ENCODE measurements at places on chromosomes 16 and 17. TPM values are rescaled to one million over a fixed set of nuclear protein-coding genes. Genes with fewer than 3 reads are reported as not detected.
A peak's percentile ranks its signal among the peaks of the same experiment; 100 is the strongest.

TMC7 gene
- total RNA-seq: 3.3 TPM

GINS2 gene
- 1.1 TPM for total RNA-seq

GRCh38 chr16:24553983-24554382 is 14.6 kb downstream of the RBBP6 start:
- no peak for DNase-seq
- H3K36me3 ChIP-seq: peaks cover 68% of the 10 kb centered on the region
- H3K27ac ChIP-seq: no peak overlapping the region

DNA sequence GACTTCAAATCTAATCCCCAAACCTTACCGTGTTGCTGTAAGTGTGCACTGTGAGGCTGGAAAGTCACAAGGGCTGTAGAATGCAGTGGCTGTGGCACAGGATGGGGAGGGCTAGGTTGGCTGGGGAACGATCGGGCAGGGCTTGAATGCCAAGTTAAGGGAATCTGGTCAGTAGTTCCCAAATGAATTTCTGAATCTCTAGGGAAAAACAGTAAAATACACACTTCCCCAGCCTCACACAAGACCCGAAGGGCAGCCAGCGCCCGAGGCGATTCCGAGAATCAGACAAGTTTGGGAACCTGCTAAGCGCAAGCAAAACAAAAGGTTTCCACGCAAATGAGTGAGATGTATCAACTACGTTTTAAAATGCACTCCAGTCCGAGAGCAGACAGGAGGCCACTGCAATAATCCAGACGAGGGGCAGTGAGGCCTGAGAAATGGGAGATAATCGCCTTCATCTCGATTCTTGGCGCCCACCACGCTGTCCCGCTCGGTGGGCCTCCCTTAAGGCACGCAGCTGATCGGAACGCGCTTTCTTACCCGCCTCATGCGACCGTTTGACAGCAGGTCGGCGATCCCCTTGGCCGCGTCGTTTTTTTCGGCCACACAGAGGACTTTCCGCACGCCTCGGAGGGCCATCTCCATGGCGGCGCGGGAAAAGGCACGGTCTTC is 599 bp downstream of the TOP3A start:
- H3K4me1 ChIP-seq: peaks cover 54% of the 10 kb centered on the region
- peak overlapping the region; percentile 96 for H3K4me3 ChIP-seq
- no peaks in the 10 kb centered on the region for H3K27me3 ChIP-seq
- no peak for DNase-seq
- H3K36me3 ChIP-seq: peaks cover 48% of the 10 kb centered on the region

GRCh38 chr17:72336026-72336803 is 215.4 kb downstream of the SOX9 start:
- peaks cover 9% of the 10 kb centered on the region for H3K27me3 ChIP-seq
- no peaks in the 10 kb centered on the region for H3K36me3 ChIP-seq
- peaks cover 13% of the 10 kb centered on the region for H3K4me1 ChIP-seq

GRCh38 chr17:80115159-80115558 is 13.8 kb downstream of the GAA start:
- no peak overlapping the region for H3K4me3 ChIP-seq
- no peak for DNase-seq

DNA sequence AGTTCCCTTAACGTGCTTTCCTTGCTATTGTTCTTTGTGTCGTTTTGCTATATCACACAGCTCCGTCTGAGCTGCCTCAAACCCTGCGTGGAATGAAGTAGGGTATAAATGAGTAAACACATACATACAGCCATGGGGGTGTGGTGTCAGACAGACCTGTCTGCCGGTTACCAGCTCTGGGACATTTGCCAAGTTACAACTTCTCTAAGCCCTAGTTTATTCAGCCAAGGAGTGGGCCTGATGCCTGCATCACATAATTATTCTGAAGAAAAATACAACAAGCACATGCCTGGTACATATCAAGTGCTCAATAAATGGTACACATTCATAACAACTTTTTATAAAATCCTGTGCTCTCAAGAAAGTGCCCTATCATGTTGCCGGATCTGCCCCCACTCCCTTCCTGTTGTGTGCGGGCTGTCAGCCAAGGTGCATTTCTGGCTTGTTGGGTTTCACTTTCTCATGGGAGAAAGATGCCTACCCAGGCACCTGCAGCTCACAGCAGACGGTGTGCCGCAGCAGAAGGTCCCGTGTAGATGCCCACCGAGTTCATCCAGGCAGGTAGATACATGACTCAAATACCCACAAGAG is 30.5 kb downstream of the SMPD3 start:
- DNase-seq: peak; percentile 78
- no peak overlapping the region for H3K4me3 ChIP-seq
- H3K4me1 ChIP-seq: peaks cover 42% of the 10 kb centered on the region
- H3K27me3 ChIP-seq: no peaks in the 10 kb centered on the region

DNA sequence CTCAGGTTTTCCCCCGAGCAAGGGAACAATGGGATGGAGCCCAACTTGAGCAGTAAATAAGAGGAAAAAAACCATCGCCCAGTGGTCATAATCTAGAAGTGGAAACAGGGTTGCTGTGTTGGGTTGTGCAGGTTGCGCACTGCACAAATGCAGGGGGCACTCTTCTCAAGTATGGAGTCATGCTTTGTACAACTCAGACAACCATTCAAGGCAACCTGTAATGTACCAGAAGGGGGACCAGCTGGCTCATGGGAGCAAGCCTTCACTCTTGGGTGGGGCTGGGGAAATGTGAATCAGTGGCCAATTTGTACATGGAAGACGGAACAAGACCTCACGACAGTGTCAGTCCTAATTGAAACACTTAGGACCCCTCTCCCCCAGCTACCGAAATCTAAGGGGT is 23.9 kb upstream of the LITAF start:
- no peak for DNase-seq
- no peak overlapping the region for H3K27ac ChIP-seq
- peaks cover 56% of the 10 kb centered on the region for H3K4me1 ChIP-seq
- no peaks in the 10 kb centered on the region for H3K27me3 ChIP-seq
- H3K4me3 ChIP-seq: no peak overlapping the region

DNA sequence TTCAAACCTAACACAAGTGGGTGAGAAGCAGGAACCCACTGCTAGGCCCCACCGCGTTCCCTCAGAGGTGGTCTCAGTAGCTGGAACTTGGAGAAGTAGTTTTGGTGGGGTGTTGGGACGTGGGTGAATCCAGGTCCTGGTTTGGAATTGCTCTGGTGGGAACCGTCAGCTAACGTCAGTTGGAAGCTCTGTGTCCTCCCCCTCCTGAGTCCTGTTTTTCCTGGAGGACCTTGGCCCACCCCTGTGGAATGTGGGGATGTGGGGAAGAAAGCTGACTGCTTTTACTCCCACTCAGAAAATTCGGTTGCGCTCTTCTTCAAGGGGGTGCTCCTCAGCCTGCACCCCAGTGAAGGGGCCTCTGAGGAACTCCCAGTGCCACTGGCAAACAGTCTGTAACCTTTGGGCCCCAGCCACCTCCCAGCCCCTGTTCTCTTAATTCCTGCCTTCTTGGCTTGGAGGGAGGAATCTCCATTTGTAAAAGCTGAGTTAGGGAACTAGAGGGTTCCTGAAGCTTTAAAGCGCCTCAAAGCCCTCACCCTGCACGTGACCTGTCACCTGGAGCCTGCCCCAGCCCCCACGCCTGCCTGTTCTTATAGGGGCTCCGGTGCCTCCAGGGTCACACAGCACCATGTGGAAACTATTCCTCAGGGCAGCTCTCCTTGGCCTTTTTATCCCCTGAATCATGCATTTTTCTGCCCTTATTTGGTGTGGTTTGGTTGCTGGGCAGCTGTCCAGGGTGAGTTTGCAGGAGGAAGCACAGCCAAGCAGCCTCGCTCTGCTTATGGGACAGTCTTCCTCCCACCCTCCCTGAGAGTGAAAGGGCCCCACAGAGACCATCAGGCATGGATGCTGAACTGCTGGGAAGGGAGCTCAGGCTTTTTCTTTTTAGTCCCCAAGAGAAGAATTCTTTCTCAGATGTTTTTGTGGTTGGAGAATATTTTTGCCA is 16.2 kb upstream of the NAGLU start:
- DNase-seq: peak; percentile 73
- H3K4me1 ChIP-seq: peaks cover 73% of the 10 kb centered on the region
- no peaks in the 10 kb centered on the region for H3K27me3 ChIP-seq

DNA sequence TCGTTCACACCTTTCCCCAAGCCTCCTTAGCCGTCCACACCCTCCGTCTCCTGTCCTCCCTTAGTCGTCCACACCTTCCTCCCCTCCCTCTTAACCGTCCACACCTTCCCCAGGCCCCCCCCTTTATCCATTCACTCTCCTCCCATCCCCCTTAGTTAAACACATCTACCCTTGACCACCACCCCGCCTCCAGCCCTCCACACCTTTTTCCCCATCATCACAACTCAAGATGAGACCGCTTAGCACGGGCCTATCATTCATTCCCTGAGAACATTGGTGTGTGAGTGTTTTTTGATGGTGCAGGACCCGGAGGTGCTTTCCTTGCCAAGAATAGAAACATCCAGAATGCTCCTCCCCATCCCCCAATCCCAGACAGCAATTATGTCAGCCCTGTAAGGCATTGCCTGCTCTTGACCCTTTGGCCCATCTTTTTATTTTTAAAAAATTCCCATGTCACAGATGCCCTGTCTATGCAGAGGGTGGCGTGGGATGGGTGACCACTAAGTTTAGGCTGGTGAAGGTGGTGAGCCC is 1.4 kb downstream of the TENT4B start:
- H3K4me1 ChIP-seq: peaks cover 34% of the 10 kb centered on the region
- no peak for DNase-seq
- H3K27ac ChIP-seq: peak overlapping the region; percentile 75
- peak overlapping the region; percentile 72 for H3K4me3 ChIP-seq
- H3K27me3 ChIP-seq: no peaks in the 10 kb centered on the region

DNA sequence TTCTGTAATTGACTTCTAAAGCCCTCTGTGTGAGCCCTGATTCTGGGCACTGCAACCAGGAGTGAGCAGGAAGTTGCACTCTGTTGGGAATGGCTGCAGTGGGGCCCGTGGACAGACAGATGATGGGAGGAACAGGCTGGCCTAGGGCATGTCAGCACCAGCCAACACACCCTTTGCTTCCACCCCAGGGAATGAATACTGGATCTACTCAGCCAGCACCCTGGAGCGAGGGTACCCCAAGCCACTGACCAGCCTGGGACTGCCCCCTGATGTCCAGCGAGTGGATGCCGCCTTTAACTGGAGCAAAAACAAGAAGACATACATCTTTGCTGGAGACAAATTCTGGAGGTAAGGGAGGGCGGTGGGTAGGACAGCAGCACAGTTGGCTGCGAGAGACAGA is 10.8 kb upstream of the LPCAT2 start:
- H3K36me3 ChIP-seq: peaks cover 37% of the 10 kb centered on the region
- peaks cover 51% of the 10 kb centered on the region for H3K4me1 ChIP-seq
- DNase-seq: no peak
- H3K4me3 ChIP-seq: no peak overlapping the region

GRCh38 chr17:81940538-81941483 is 3.7 kb upstream of the PYCR1 start:
- no peak overlapping the region for H3K4me3 ChIP-seq
- H3K4me1 ChIP-seq: no peaks in the 10 kb centered on the region
- H3K27me3 ChIP-seq: peaks cover 24% of the 10 kb centered on the region
- no peak overlapping the region for H3K27ac ChIP-seq
- H3K36me3 ChIP-seq: no peaks in the 10 kb centered on the region

GRCh38 chr16:5966004-5966403 is 868.4 kb upstream of the EEF2KMT start:
- no peaks in the 10 kb centered on the region for H3K36me3 ChIP-seq
- no peak for DNase-seq
- H3K4me3 ChIP-seq: no peak overlapping the region
- H3K27me3 ChIP-seq: no peaks in the 10 kb centered on the region
- no peaks in the 10 kb centered on the region for H3K4me1 ChIP-seq
